Posterior vena cava (tissue), 2 donors: ENCODE measurements at places on chromosomes 1 and 21. TPM values are rescaled to one million over a fixed set of nuclear protein-coding genes. Genes with fewer than 3 reads are reported as not detected.
A peak's percentile ranks its signal among the peaks of the same experiment; 100 is the strongest.

DNA sequence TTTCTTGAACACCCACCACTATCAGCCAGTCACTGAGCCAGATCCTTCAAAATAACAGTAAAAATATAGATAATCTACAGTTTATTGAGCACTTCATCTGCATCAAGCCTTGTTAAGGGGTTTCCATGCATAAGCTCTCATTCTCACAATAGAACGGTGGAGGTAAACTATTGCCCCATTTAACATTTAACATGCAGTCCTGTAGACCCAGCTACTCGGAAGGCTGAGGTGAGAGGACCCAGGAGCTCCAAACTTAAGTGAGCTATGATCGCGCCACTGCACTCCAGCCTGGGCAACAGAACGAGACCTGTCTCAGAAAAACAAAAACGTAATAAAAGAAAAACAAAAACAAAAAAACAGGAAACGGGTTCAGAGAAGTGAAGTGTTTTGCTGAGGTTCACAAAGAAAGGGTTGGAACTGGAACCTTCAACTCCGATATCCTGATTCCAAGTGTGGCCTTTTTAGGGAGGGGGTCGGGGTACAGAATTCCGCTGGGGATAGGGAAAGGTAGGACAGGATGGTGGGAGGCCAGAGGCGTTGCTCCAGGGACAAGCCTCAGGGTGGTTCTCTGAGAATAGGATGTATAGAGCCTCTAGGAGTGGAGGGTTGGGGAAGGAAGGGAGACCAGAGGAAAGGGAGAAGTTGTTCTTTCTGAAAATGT, 11.6 kb upstream of the SESN2 start:
- no peak for DNase-seq

GRCh38 chr1:59232216-59232615, 64.7 kb upstream of the FGGY start:
- DNase-seq, result no peak

The B3GALT5 gene
- 0.19 TPM for total RNA-seq

DNA sequence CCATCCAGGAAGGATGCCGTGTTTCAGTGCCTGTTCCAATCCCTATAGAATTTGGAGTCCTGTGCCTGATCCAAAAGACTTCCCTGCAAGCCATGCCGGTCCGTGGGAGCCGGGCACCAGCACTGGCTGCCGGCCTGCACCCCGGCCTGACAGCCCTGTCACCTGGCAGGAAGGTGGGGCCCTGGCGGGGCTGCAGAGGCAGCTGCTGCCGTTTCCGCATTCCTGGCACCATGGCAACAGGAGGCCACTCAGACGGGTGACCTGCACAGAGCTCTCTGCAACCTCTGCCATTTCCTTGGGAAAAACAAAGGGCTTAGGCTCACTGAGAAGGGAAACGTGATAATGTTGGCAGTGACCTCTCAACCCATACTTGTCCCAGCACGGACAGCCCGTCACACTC, 63.2 kb upstream of the TMEM51 start:
- DNase-seq, result peak; percentile 78

DNA sequence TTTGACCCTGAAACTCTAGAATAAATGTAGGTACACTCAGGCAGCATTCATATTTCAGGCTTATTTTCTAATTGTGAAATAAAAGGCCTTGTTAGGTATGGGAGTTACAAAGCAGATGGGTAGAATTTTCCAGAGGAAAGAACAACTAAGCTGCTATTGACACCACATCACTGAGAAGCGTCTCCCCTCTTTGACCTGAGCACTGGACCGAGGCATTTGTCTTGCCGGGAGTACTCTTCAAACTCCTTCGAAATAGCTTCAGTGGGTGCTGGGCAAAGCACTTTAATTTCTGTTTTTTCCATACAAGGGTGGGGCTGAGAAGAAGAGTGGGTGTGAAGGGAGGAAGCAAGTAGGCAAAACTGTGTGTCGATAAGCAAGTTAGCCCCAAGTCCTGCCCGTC, 36.4 kb downstream of the ABCA4 start:
- no peak for DNase-seq

- no peak for DNase-seq
Measured at GRCh38 chr1:56838759-56839158, 15.8 kb upstream of the C8A start.
